ENCODE measurements at places on chromosomes 6 and 20. TPM values are rescaled to one million over a fixed set of nuclear protein-coding genes. Genes with fewer than 3 reads are reported as not detected.

- H3K36me3 ChIP-seq: peaks cover 42% of the 10 kb centered on the region
- H3K27me3 ChIP-seq: no peaks in the 10 kb centered on the region
- H3K4me3 ChIP-seq: no peak overlapping the region
- peaks cover 2% of the 10 kb centered on the region for H3K4me1 ChIP-seq
- no peak for DNase-seq
These were observed 16.5 kb downstream of the GFRA4 start for GRCh38 chr20:3646651-3647050.

GRCh38 chr6:38436726-38437465 is 202.8 kb downstream of the BTBD9 start:
- H3K4me1 ChIP-seq: no peaks in the 10 kb centered on the region
- no peaks in the 10 kb centered on the region for H3K27me3 ChIP-seq
- DNase-seq: peak; percentile 18
- H3K27ac ChIP-seq: no peak overlapping the region

DNA sequence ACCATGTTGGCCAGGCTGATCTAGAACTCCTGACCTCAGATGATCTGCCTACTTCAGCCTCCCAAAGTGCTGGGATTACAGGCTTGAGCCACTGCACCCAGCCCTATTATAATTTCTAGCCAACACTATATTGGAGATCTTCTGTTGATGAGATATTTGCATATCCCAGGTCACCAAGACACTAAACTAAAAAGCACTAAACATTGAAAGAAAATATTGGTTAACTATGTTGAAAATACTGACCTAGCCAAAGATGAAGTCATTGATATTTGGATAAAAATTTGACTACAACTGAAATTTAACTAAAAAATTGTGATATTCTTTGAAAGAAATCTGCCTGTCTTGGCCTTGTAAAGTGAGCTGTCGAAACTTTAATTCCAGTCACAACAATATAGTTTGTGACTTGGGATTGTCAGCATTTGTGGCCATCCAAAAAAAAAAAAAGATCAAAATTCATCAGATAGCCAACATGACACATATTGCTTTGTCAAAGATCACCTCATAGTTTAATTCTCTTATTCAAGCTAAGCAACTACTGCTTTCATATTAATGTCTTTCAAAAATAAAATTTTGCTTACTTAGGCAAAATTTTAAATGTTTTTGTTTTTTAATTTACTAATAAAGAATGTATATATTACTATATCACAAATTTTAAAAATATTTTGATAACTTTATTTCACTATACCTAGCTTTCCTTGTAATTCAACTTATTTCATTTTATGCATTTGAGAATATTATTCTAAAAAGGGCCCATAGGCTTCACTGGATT is 6.3 kb upstream of the NT5E start:
- H3K4me3 ChIP-seq: no peak overlapping the region
- no peaks in the 10 kb centered on the region for H3K36me3 ChIP-seq

The C20orf141 gene
- not detected for total RNA-seq

DNA sequence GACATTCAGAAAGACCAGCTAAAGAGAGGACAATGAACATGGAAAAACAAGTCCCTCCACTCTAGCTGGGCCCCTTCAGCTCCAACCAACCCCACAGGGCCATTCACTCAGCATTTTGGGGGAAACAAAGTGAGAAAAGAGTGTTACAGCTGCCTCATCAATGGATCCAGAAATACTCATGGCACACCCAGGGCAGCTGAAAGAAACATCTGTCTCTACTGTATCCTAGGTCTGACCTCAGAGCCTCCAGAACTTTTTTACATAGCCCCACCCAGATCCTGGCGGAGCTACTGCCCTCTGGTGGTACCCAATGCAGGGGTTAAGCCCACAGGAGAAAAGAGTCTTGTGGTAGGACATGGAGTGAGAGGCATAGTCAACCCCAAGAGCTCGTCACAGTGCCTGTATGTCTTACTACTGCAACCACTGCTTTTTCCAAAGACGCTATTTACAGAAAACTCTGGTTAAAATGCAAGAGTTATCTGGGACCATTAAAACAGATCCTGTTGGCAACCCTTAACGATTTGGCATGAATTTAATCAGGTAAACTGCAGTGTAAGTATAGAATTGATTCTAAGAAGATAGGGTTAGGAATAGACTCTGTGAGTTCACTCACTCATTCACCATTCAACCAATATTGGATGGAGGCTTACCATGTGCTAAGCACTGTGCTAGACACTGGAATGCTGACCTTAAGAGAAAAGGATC is 37.4 kb upstream of the FAM83C start:
- no peak overlapping the region for H3K27ac ChIP-seq
- DNase-seq: no peak
- no peak overlapping the region for H3K4me3 ChIP-seq
- peaks cover 5% of the 10 kb centered on the region for H3K36me3 ChIP-seq
- H3K4me1 ChIP-seq: peaks cover 15% of the 10 kb centered on the region

DNA sequence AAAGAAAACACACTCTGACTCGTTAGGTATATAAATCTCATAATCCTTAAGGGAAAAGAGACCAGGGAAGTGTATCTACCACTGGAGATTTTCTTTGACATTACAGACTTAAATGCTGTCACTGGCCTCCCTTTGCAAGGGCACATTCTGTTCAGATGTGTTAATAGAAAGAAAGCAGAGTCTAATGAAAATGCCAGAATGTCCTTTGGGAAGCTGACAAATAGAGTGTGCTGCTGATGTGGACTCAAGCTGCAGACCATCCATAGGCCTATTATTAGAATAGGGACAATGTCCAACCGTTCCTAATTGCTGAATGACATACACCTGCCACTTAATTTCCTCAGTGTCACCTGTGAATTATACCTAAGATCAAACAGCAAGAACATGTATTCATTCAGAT is 41.2 kb downstream of the SLC35D3 start:
- peaks cover 3% of the 10 kb centered on the region for H3K4me1 ChIP-seq
- no peak for DNase-seq
- H3K4me3 ChIP-seq: no peak overlapping the region

GRCh38 chr6:32337186-32337805 is 34.4 kb downstream of the TSBP1 start:
- no peak overlapping the region for H3K27ac ChIP-seq
- peak; percentile 81 for DNase-seq
- peaks cover 3% of the 10 kb centered on the region for H3K4me1 ChIP-seq
- H3K36me3 ChIP-seq: no peaks in the 10 kb centered on the region
- no peaks in the 10 kb centered on the region for H3K27me3 ChIP-seq
- no peak overlapping the region for H3K4me3 ChIP-seq

DNA sequence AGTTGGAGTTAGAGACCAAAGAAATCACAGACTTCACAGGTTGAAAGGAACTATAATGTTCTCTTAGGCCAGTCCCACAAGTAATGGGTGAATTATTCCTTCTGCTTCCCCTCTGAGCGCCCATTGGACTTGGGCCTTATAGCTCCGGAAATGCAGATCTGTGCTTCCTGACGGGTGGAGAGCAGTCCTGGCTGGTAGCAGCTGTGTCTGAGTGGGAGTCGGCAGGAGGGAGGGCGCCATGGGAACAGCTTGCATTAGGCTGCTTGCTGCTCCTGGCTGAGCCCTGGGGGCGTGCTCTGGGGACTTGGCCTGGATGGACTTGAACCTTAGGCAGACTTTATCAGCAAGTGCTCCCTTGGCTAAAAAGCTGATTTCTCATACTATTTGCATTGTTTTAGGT is 18.4 kb upstream of the NUP153 start:
- H3K4me1 ChIP-seq: peaks cover 6% of the 10 kb centered on the region
- H3K36me3 ChIP-seq: no peaks in the 10 kb centered on the region
- DNase-seq: peak; percentile 70
- H3K27me3 ChIP-seq: no peaks in the 10 kb centered on the region
